Stimulated activated CD4-positive, alpha-beta T cell treated with anti-CD3 and anti-CD28 coated beads, Interleukin-12 subunit alpha, Interleukin-12 subunit beta, amount 100 ng/mL, for 4 hours (primary cell): ENCODE measurements at places on chromosomes 7 and 10.

DNA sequence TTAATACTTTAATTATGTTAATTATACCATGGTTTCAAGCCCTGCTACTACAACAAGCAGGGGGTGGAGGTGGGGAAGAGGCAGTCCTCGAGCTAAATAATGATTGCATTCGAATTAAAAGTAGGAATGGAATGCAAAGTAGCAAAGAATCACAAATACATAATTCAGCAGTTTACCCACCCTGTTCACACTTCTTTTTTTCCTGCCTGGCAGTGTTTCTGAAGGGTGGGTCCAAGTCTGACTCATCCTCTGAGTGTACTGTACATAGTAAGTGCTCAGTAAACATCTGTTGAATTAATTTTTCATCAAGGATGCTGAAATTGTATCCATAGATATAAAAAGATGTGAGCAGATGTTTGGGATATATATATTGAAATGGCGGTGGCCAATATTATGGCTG is 778.8 kb downstream of the LRMDA start:
- DNase-seq: no peak

GRCh38 chr7:158044482-158044823 is 543.2 kb downstream of the PTPRN2 start:
- no peak for DNase-seq

- DNase-seq: no peak
These were observed 207.3 kb upstream of the ADO start for GRCh38 chr10:62597226-62597625.

DNA sequence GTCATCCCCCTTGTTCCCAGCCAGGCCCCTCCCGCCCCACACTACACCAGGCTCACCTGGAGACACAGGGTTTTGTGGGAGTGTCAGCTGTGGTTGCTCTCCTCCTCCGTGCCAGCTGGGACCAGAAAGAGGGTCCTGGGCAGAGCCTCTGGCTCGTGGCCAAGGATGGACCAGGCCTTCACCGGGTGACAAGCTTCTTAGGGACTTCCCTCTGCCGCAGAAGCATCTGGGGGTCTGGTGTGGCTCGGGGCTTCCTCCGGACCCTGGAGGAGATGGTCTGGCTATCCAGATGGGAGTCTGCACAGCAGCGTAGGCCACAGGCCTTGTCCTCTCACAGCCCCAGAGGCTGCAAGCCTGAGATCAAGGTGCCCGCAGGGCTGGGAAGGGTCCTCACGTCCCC is 63.8 kb upstream of the CFAP46 start:
- DNase-seq: no peak

GRCh38 chr7:150945853-150946420 is 32.2 kb downstream of the KCNH2 start:
- no peak for DNase-seq

DNA sequence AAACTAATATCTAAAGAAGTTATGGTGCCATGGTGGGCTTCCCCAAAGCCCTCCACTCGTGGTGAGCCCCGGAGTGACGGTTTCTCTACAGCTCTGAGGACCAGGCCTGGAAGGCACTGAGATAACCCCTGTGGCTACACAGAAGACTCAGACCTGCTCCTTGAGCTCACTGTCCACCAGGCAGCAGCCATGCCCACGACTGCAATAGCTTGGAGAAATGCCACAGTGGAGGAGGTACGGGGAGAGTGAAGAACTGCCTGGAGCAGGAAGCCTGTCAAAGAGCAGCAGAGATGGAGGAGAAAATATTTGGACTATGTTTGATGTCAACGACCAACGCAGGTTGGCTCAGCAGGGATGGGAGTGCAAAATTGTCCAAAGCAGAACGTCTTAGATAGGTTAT is 300.1 kb upstream of the NPSR1 start:
- DNase-seq: no peak

DNA sequence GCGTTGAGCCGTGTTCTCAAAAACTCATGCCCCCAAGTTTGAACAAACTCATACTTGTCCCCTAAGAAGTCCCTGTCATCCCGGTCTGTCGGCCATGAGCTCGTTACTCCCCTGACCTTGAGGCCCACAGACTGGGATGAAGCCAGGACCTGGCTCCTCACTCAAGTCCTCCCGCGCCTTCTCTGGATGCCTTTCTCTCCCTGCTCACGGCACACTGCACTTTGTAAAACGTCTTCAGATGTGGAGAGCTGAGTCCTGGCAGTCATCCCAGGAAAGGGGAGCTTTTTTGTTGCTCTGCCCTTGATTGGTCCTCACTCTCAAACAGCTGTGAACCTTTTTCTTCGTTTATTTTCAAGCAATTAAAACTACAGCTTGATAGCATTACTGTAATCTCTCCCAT is 110.8 kb downstream of the JAZF1 start:
- DNase-seq: no peak

DNA sequence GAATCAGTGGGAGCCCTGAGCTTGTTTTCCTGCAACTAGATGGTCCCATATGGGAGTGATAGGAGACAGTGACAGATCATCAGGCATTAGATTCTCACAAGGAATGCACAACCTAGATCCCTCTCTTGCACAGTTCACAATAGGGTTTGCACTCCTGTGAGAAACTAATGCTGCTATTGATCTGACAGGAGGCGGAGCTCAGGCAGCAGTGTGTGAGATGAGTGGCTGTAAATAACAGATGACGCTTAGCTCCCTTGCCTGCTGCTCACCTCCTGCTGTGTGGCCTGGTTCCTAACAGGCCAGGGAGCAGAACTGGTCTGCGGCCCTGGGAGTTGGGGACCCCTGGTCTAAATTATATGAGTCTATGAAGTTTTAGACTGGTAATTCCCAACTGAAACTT is 3.9 kb downstream of the MIOS start:
- no peak for DNase-seq

DNA sequence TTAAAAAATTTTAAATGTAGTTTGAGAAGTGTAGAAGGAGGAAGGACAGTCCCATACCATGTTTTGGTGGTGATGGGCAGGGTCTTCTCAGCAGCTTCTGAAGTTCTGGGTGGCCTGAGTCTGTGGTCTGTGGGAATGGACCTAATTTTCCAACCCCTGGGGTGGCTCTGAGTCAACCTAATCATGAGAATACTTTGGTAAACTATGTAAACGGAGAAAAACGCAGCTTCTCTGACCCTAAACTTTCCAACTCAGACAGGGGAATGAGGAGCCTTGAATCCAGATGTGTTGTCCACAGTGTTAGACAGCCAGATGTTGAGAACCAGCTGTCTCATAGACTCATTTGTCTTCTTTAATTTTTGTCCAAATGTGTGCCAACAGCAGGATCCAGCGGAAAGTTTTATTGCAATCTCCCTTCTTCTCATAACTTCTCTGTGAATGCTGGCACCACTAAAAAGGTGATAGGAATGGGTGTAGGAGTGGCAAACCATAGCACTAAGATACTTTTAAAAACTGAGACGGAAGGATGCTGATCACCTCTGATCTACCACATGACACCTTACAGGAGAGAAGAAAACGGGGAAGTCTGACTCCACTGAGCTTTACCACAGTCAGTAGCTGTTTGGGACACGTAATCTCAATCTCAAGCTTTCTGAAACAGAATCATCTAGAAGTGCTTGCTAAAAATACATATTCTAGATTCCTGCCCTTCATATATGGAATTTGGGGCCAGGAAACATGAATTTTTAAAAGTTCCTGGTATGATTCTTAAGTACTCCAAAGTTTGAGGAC is 90.5 kb upstream of the PHYHIPL start:
- no peak for DNase-seq

DNA sequence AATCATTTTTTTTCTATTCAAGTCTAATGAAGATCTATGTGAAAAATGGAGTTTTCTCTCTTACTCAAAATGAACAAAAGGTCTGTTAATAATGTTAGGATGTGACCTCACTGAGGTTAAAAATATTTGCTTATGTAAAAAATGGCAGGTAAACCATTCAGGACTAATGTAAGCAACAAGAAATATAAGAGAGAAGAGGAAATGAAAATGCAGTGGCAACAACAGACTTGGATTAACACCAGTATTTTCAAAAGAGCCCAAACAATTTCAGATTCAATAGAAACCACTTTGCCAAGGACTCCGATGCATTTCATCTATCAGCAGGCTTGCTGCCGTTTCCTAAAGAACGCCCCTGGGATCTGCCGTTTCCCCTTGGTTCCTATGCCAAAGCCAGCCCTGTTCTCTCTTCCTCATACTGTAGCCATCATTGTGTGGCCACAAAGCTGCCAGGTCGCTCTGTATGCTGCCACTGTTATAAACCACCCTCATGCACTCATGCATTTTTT is 66.4 kb downstream of the MTURN start:
- DNase-seq: no peak

DNA sequence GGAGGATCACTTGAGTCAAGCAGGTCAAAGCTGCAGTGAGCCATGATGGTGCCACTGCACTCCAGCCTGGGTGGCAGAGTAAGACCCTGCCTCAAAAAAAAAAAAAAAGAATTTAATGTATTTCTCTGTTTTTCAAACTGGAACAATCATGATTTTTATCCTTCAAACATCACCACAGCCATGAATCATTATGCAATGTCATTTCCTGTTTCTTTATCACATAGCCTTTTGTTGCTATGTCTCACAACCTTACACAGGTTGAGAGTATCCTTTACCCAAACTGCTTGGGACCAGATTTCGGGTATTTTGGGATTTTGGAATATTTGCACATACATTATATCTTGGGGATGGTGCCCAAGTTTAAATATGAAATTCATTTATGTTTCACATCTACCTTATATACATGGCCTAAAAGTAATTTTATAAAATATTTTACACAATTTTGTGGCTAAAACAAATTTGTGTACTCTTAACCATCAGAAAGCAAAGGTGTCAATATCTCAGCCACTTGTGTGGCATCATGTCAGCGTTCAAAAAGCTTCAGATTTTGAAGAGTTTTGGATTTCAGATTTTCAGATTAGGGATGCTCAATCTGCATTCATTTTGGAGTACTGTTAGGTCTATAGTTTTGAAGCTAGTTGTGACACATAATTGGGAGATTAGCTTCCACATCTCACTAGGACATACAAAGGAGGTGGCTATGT is 8.2 kb downstream of the NT5C3A start:
- no peak for DNase-seq

- DNase-seq: no peak
These were observed 175.7 kb upstream of the NRP1 start for GRCh38 chr10:33510206-33510605.

DNA sequence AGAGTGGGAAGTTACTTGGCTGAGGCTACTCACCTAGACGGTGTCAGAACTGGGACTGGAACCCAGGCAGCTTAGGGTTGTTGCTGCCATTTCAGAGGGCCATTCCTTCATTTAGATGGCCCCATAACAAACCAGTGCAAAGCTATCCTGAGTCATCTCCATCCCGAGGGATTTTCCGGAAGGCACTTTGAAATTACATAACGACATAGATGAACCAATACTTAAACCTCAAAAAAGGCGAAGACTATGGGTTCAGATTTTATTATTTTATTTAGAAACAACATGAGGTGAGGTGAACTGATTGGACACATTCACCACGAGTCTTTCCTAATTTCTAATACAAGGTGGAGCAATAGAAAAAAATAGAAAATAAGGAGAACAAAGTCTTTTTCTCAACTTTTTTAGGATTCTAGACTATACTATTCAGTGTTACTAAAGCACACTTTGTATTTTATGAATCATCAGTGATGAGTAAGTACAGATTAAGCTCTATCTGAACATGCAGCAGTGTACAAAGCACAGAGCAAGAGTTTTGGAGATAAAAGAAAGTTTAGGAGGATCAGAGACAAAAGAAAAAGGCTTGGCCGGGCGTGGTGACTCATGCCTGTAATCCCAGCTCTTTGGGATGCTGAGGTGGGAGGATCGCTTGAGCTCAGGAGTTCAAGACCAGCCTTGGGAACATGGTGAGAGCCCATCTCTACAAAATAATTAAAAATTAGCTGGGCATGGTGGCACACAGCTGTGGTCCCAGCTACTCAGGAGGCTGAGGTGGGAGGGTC is 79.5 kb upstream of the SVIL start:
- DNase-seq: no peak
